AG09319 (cell line): ENCODE measurements at places on chromosomes 1 and 21.
A peak's percentile ranks its signal among the peaks of the same experiment; 100 is the strongest.

- no peak for DNase-seq
Observed at GRCh38 chr21:39675993-39676661, 63.4 kb downstream of the B3GALT5 start.

DNA sequence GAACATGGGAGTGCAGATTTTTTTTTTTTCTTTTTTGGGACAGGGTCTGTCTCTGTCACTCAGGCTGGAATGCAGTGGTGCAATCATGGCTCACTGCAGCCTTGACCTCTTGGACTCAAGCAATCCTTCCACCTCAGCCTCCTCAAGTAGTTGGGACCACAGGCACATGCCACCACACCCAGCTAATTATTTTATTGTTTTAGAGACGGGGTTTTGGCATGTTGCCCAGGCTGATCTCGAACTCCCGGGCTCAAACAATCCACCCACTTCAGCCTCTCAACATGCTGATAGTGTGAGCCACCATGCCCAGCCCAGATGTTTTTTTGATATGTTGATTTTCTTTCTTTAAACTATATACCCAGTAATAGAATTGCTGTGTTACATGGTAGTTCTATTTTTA is 57.7 kb downstream of the RGSL1 start:
- DNase-seq = no peak

- no peak for DNase-seq
Observed at GRCh38 chr1:225674381-225674780, 21.5 kb upstream of the ENAH start.

DNA sequence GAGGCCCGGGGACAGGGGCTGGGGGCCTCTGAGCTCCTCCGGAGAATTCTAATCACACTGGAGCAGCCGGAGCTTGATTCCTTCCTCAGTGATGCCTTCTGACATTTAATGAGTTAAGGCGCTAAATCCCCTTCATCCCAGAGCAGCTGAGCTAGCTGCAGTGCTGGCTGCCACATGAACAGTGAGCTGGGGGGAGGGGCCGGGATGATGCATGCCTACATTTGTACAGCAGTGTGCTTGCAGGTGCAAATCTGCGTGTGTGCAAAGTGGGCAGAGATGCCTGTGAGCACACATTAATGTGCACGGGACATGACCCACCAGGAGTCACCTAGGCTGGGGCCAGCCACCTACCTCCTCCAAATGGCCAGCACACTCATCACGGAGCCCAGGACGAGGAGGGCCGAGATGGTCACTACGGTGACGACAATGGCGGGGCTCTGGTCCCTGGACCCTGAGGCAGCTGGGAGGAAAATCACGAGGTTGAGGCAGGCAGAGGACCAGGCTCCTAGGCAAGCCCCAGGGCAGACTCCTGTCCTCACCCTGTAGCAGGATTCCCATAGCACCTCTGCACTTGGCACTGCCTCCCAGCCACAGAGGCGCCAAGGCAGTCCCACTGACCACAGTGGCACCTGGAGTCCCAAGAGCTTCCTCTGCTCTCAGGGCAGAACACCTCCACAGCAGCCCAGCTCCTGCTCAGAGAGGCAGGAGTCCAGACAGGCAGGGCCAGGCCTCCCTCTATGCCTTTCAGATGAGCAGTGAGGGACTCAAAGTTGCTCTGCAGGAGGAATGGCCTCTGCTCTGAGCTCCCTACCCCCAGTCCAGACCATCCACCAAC is 34.7 kb downstream of the CDCA8 start:
- no peak for DNase-seq

DNA sequence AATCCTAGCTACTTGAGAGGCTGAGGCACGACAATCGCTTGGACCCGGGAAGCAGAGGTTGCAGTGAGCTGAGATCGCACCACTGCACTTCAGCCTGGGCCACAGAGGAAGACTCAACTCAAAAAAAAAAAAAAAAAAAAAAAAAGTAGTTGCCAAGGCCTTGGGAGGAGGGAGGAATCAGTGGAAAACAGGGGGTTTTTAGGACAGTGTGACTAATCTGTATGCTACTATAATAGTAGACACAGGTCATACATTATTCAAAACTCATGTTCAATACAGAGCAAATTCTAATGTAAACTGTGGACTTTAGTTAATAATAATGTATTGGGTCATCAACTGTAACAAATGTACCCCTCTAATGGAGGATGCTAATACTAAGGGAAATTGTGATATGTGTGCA is 51.7 kb upstream of the CTPS1 start:
- DNase-seq = no peak

DNA sequence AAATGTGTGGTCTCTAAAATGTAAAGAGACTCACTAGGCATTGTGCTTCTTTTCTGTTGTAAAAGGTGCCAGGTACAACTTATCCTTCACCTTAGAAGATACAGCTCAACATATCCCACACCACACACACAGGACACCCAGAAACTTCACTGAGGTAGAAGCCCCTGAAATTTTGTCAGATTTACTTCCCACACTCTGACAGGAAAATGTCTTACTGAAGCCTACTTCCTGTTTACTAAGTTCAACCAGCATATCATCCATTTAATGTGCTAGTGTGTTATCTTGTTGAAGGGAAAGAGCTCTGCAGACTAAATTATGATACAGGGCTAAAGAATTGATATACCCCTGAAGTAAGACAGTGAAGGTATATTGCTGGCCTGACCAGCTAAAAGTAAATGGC is 39.9 kb upstream of the INSL5 start:
- no peak for DNase-seq

GRCh38 chr1:12593621-12594066 is 24.4 kb downstream of the DHRS3 start:
- DNase-seq = no peak

GRCh38 chr1:22804406-22804805 is 93.8 kb downstream of the EPHB2 start:
- DNase-seq = no peak

- peak; percentile 15 for DNase-seq
Observed at GRCh38 chr1:19091196-19091953, 118.7 kb downstream of the UBR4 start.

DNA sequence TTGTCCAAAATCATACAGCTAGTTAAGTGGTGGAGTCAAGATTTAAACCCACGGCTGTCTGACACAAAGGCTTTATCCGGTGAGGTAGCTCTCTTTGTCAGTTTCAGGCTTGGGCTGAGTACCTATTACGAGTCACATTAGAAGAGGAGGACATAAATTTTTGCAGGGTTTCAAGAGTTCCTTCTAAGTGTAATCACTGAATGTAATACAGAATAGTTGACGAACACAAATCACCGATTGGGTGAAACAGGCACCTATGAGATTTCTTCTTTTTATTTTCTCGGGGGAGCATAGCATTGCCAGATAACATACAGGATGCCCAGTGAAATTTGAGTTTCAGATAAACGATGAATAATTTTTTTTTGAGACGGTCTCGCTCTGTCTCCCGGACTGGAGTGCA is 847 bp downstream of the PSMD4 start:
- DNase-seq = no peak

DNA sequence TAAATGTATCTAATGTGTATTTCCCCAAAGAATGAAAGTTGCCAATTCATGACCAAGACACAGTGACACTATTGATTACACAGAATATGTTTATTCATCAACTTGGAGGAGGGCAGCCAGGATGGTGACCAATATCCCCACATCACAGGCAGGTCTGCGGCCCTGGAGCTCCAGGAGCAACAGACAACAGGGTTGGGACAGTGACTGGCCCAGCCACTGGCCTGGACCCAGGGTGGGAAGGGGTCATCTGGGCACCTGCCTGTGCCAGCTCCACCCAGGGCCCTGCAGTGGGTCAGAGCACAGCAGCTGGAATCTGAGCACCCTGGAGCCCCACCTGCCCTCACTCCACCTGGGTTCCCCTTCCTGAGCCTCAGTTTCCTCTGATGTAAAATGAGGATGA is 466.1 kb downstream of the MATN1 start:
- no peak for DNase-seq

- DNase-seq = no peak
Observed at GRCh38 chr1:60265560-60266535, 192.3 kb upstream of the C1orf87 start.

- no peak for DNase-seq
Observed at GRCh38 chr1:37553598-37553926, 531 bp downstream of the SNIP1 start.

- DNase-seq = no peak
Observed at GRCh38 chr1:30793209-30793608, 35.6 kb upstream of the LAPTM5 start.

DNA sequence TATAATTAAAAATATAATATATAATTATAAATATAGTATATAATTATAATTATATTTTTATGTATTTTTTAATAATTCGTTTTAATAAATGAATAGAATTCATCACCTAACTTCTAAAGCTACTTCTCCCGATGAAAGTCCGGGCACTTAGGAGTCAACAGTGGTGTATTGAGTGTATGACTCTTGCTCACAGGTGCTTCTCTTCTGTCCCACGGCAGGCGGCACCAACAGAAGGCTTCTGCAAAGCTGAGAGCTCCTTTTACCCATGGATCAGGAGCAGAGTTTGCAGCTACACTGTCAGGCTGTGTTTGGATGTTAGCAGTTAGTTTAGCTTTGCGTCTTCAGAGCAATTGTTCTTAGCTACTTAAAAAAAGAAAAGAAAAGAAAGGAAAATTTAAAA is 122.4 kb downstream of the LIPI start:
- no peak for DNase-seq

DNA sequence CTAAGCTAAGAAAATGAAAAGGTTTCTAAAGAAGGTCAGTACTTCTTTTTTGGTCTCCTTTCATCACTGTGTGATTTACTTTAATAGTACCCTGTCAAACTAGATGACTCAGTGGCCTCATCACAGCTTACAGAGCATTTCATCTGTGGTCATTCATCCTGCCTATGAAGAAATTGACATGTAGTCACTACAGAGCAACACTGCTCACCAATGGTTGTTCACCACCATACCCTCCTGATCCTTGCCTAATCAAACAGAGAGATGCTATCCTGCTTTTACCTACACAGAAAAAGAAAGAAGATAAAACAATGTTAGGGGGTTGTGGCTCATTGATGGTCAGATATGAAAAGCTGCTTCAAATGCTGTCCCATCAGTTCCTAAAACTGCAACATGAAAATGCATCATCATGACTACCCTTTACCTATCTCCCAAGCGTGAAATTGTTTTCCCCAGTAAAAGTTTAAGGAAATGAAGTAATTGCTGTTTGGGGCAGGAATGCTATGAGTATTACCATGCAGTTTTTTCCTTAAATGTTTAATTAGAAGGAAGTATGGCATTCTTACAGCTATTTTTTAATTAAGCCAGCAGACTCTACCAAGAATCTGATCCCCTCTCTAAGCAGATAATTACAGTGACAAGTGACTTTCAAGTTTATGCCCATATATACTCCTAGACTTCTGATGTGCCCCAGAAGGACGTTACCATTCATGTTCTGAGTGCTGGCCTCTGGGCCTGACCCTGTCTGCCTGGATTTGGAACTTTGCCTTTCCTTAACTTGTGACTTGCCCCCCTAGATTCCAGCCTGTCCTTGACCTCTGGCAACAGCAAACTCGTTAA is 46.1 kb upstream of the FBXO28 start:
- no peak for DNase-seq

DNA sequence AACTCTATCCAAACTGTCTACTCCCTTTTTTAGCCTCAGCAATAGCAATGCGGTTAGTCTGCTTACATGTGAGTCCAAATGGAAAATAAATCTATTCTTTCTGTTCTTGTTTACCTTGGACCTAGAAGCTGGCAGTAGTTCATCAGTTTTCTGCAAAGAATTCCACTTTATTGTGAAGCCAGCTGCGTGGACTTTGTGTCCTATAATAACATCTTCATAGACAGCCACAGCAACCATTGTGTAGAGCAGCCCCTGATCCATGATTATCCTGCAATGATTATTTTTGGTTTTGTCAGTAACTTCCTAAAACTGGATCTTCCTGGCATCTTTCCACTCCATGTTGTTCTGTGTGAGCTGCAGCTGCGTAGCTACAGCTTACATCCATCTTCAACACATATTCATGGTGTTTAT is 408.7 kb downstream of the NUF2 start:
- no peak for DNase-seq

GRCh38 chr1:156146020-156146768 is 7.2 kb upstream of the SEMA4A start:
- peak; percentile 90 for DNase-seq

- no peak for DNase-seq
Observed at GRCh38 chr1:171355727-171356126, 41.7 kb downstream of the FMO4 start.

DNA sequence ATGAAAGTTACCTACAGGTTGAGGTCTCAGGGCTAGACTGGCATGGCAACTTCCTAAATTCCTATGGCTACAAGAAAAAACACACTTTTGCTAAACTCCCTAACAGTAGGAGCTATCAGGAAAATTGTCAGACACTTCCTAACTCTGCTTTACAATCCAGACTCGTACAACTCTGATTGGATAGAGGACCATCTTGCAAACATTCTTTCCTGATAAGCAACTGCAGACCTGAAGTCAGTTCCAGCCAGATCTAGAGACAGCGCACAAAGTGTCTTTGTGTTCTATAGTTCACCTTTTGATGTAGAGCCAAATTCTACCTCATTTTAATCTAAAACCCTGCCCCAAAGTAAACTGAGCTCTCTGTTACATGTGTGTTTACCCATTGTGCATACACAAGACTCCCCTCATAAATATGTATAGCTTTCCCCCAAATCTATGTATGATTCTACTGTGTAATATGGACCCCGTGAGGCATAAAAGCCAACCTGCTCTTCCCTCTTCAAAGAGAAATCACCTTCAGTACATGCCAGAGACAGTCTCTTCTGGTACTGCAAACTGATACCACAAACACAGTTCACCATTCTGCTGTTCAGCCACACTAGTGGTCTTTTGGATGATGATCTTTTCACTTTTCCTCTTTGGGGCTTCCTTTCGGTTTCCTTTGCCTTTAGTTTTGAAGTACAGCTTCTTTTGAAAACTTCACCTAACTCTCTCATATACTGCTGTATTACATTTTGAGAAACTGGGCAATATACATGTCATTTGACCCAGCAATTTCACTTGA is 21.7 kb downstream of the ZP4 start:
- DNase-seq = no peak

DNA sequence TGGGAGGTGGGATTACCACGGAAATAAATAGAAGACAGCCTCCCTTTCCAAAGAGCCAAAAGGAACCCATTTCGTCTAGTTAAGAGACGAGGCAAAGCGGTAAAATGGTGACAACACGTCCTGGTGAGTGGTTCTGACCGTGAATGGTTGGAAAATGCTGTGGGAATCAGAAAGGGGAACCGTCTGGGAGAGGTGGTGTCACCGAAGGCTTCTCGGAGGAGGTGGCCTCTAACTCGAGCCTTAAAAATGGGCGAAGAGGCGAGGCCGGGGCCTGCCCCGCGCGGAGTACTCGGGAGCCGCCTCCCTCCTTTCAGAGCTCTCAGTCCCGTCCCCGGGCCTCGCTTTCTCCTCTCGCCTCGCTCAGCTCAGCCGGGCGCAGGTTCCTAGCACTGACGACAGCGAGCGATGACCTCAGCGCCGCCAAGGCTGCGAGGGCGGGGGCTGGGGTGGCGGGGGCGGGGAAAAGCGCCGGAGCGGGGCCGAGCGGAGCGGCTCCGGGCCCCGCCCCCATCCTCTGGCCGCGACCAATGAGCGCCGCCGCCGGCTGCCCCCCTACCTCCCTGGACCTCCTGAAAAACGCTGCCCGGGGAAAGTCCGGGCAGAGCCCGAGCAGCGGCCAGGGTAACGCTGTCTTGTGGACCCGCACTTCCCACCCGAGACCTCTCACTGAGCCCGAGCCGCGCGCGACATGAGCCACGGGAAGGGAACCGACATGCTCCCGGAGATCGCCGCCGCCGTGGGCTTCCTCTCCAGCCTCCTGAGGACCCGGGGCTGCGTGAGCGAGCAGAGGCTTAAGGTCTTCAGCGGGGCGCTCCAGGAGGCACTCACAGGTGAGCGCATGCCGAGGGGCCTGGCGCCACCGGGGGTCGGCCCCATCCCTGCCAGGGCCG is at the start of gene BTG2:
BTG2 (plus strand) TSS at position 601 of the 890 bp plus-strand sequence; CDS start at position 689, 88 bp downstream.
- peak; percentile 69 for DNase-seq

GRCh38 chr1:63537940-63538339 is 14.6 kb downstream of the EFCAB7 start:
- DNase-seq = no peak
